Natural killer cell treated with Interleukin-12 subunit alpha and Interleukin-12 subunit beta and Interleukin-15 and Interleukin-18, amount 100 ng/mL, for 72 hours (primary cell): ENCODE measurements at places on chromosomes 7 and 10. TPM values are rescaled to one million over a fixed set of nuclear protein-coding genes. Genes with fewer than 3 reads are reported as not detected.

Gene SAP25
- 25.2 TPM for total RNA-seq

DNA sequence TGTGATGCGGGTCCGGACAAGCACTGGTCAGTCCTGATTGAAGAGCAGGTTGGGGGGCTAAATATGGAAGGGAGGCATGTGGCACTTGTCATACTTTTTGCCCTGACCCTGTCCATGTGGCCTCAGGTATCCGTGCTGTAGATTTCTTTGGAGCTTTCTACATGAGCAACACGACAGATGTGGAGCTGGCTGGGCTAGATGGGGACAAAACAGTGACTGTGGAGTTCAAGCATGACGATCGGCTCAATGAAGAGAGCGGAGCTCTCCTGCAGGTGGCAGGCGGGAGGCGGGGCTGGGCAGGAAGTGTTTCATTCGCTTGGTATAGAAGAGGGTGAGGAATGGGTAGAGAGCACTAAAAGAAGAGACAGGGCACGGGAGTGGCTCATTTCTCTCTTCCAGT lies 13.0 kb upstream of the CHCHD1 start:
- no peak for DNase-seq

- DNase-seq: no peak
These were observed 134.7 kb downstream of the KIAA1217 start for GRCh38 chr10:24343686-24344085.

DNA sequence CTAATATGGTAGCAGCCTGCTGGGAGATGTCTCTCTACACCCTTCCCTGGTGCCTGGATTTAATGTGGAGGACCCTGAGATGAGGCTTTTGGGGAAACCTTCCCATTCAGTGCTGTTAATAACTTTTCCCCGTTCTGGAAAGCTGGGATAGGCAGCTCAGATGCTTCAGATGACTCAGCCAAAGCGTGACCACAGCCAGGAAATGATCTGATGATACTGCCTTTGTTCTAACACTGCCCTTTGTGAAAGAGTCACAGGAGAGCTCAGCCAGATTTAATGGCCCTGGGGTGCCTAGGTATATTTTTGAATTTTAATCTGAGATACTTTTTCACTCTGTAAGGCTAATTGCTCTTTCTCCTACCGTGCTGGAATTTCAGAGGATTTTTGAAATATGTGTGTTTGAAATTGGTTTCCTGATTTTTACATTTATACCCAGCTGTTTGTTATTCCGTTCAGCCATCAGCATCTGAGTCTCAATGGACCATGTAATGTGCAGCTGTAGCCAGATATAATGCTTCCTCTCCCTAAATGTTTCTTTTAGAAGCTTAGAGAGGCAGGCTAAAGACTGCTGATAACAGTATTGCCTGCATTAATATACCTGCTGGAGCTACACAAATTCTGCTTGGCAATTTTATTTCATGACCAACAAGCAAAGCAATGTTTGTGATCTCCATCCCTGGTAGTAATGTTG lies 17.8 kb downstream of the CELF2 start:
- no peak for DNase-seq

GRCh38 chr10:130737621-130738020 lies 573.9 kb downstream of the TCERG1L start:
- DNase-seq: no peak

Gene PON1
- not detected for total RNA-seq

GRCh38 chr7:121278120-121279021 lies 50.4 kb upstream of the WNT16 start:
- DNase-seq: no peak

Gene HOXA2
- total RNA-seq: not detected

Gene TRIM73
- 2.1 TPM for total RNA-seq

DNA sequence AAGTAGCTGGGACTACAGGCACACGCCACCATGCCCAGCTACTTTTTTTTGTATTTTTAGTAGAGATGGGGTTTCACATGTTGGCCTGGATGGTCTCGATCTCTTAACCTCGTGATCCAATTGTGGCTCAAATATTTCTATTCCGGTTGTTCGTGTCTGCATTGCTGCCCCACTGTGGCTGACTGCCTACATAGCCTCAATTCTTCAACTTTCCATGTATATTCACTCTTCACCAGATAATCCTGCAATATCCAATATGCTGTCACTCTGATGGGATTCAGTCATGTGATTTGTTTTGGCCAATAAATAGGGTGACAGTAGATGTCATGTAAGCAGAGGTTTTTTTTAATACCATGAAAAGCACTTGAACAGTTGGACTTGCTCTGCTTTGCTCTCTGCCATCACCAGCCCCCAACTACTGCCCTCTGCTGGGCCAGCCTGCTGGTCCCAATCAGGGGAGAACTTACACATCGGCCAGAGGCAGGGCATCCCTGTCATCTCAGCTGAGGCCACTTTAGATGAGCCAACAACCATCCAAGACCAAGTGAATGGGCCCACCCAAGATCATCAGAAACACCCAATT lies 56.7 kb downstream of the NSUN6 start:
- DNase-seq: no peak
